ENCODE measurements at places on chromosomes 5 and 9. TPM values are rescaled to one million over a fixed set of nuclear protein-coding genes. Genes with fewer than 3 reads are reported as not detected.

- no peak overlapping the region for H3K4me3 ChIP-seq
- no peaks in the 10 kb centered on the region for H3K36me3 ChIP-seq
- no peak overlapping the region for H3K27ac ChIP-seq
- DNase-seq, result no peak
- H3K4me1 ChIP-seq, result no peaks in the 10 kb centered on the region
Observed at GRCh38 chr5:108629779-108630528, 117.7 kb upstream of the FER start.

GRCh38 chr5:76457674-76458485 is 54.8 kb downstream of the IQGAP2 start:
- H3K4me3 ChIP-seq, result no peak overlapping the region
- no peaks in the 10 kb centered on the region for H3K27me3 ChIP-seq
- H3K36me3 ChIP-seq, result peaks cover 9% of the 10 kb centered on the region
- DNase-seq, result no peak
- H3K27ac ChIP-seq, result peak overlapping the region; percentile 21

The TEX48 gene
- not detected for total RNA-seq

DNA sequence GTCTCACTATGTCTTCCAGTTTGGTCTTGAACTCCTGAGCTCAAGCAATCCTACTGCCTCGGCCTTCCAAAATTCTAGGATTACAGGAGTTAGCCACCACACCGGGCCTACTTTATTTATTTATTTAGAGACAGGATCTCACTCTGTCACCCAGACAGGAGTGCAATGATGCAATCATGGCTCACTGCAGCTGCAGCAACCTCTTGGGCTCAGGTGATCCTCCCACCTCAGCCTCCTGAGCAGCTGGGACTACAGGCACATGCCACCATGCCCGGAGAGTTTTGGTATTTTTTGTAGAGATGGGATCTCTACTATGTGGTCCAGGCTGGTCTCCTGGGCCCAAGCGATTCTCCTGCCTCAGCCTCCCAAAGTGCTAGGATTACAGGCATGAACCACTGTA is 32.8 kb downstream of the PHAX start:
- H3K4me1 ChIP-seq, result peaks cover 2% of the 10 kb centered on the region
- DNase-seq, result no peak
- no peaks in the 10 kb centered on the region for H3K36me3 ChIP-seq
- no peak overlapping the region for H3K27ac ChIP-seq

GRCh38 chr5:56168066-56168478 is 65.1 kb downstream of the ANKRD55 start:
- H3K27me3 ChIP-seq, result no peaks in the 10 kb centered on the region
- no peak for DNase-seq
- H3K36me3 ChIP-seq, result no peaks in the 10 kb centered on the region
- H3K4me1 ChIP-seq, result no peaks in the 10 kb centered on the region
- no peak overlapping the region for H3K4me3 ChIP-seq

GRCh38 chr5:138793575-138793974 is 40.4 kb downstream of the CTNNA1 start:
- H3K27ac ChIP-seq, result no peak overlapping the region
- H3K36me3 ChIP-seq, result no peaks in the 10 kb centered on the region
- H3K27me3 ChIP-seq, result no peaks in the 10 kb centered on the region
- H3K4me3 ChIP-seq, result no peak overlapping the region

The GMCL2 gene
- not detected for total RNA-seq
